HFFc6 (cell line): ENCODE measurements at places on chromosomes 2 and 18. TPM values are rescaled to one million over a fixed set of nuclear protein-coding genes. Genes with fewer than 3 reads are reported as not detected.

GRCh38 chr2:69770193-69770702 is 28.3 kb downstream of the ANXA4 start:
- peaks cover 5% of the 10 kb centered on the region; the same call in 1 of the 2 replicates for H3K36me3 ChIP-seq
- peak overlapping the region; percentile 75 for H3K4me3 ChIP-seq
- peak overlapping the region; percentile 91 for H3K27ac ChIP-seq
- peak; percentile 84 for DNase-seq
- H3K4me1 ChIP-seq, result peaks cover 71% of the 10 kb centered on the region
- H3K27me3 ChIP-seq, result no peaks in the 10 kb centered on the region

Gene FAP
- 64.1 to 101 TPM (median 64.5 TPM) in 3 replicates for total RNA-seq

DNA sequence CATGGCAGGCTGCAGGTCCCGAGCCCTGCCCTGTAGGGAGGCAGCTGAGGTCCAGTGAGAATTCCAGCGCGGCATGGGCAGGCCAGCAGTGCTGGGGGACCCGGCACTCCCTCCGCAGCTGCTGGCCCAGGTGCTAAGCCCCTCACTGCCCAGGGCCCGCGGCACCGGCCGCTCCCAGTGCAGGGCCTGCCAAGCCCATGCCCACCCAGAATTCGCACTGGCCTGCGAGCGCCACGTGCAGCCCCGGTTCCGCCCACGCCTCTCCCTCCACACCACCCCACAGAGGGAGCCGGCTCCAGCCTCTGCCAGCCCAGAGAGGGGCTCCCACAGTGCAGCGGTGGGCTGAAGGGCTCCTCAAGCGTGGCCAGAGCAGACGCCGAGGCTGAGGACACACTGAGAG is 158.5 kb upstream of the ACVR2A start:
- no peaks in the 10 kb centered on the region for H3K4me1 ChIP-seq
- no peak overlapping the region for H3K4me3 ChIP-seq
- H3K27ac ChIP-seq, result no peak overlapping the region
- H3K27me3 ChIP-seq, result peaks cover 2% of the 10 kb centered on the region; the same call in 1 of the 2 replicates
- H3K36me3 ChIP-seq, result no peaks in the 10 kb centered on the region

GRCh38 chr2:235866373-235866772 is 301.8 kb downstream of the GBX2 start:
- H3K27ac ChIP-seq, result no peak overlapping the region
- H3K4me1 ChIP-seq, result peaks cover 6% of the 10 kb centered on the region
- DNase-seq, result no peak

- no peak for DNase-seq
- no peaks in the 10 kb centered on the region for H3K36me3 ChIP-seq
- peaks cover 31% of the 10 kb centered on the region for H3K4me1 ChIP-seq
- H3K27me3 ChIP-seq, result peaks cover 5% of the 10 kb centered on the region
Observed at GRCh38 chr2:12167525-12168317, 421.3 kb downstream of the LPIN1 start.
